ENCODE measurements at places on chromosomes 16 and 17.
A peak's percentile ranks its signal among the peaks of the same experiment; 100 is the strongest.

DNA sequence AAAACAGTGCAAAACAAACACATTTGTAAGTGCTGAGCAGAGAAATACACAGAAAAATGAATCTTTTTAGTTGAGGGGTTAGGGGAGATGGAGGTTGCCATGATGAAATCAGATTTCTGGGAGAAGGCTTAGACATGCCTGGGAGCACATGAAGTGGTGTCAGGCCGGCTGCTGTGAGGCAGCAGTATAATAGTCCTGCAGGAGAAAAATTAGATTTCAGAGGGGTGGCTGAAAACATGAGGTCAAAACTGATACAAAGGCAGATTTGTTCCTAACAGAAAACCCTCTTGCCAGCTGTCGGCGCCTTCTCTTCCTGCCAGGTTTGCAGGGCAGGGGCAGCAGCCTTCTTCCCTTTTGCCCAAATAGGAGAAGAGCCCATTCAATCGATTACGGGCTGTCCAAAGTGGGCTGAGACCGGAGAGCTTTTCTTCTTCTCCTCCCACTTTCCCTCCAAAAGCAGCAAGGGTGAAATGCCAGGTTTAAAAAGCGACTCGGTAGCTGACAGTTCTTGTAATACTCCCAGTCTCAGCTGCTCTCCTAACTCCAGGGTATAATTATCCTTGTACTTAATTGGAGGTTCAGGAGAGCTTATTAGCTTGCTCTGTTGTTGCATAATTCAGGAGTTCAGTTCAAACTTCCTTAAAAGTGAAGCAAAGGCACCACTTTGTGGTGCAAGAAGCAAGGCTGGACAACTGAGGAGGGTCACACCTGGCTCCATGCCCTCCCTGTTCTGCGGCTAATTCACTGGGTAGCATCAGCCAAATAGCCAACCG, 80.0 kb downstream of the PCTP start:
- DNase-seq: no peak

DNA sequence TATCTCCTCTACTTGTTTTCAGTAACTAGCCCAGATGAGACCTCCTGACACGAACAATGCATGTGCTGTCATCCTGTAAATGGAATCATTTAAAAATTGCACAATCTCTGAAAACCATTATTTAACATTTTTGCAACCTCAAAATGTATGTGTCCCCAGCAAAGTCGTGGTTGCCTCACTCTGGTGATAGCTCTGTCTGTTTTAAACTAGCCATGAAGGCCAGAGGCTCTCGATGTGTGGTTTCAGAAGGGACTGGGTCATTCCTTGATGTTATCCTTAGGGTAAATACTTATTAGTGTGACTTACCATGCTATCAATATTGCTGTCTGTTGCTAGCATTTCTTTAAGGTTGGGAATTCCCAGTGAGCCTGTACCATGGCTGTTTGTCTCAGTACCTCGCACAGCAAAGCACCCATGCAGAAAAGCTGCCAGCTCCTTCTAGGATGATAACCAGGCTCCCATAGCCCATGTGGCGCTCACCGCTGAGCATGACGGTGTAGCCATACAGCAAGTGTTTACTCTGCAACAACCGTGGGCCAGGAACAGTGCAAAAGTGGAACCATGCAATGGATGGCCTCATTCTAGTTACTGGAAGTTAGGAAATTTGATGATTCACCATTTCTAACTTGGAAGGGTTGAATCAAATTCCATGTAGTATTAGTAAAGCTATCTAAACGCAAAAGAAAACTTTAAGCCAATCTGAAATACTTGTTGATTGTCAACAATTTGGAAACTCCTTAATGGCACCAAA, 2.9 kb upstream of the PGS1 start:
- no peak for DNase-seq

DNA sequence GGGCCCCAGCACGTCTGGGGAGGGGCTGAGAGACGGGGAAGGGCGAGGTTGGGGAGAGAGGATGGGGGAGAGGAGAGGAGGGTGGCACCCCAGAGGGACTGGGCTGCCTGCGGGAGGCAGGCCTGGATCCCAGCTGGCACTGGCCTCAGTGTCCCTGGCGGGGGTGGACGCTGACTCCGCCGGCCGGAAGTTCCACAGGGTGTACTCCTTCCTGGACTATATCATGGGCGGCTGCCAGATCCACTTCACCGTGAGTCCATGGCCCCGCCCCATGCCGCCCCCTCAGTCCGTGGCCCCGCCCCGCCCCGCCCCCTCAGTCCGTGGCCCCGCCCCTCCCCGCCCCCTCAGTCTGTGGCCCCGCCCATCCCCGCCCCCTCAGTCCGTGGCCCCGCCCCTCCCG, 11.3 kb downstream of the CPNE7 start:
- DNase-seq: peak; percentile 54

- DNase-seq: no peak
Observed at GRCh38 chr17:73210002-73210678, 17.3 kb downstream of the COG1 start.

- DNase-seq: no peak
Observed at GRCh38 chr16:11498683-11499082, 88.0 kb downstream of the LITAF start.

DNA sequence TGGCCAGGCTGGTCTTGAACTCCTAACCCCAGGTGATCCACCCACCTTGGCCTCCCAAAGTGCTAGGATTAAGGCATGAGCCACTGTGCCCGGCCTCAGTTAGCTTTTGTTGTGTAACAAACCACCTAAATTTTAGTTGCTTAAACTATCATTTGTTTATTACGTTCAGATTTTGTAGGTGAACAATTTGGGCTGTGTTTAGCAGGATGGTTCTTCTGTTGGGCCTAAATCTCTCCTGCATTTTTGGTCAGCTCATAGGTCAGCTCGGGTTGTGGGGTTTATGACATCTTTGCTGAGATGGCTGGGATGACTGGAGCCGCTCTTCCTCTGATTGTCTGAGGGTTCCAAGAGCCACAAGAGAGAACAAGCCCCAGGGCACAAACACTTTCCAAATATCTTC, 21.1 kb upstream of the NLRP1 start:
- no peak for DNase-seq

GRCh38 chr17:14793237-14793636, 471.9 kb downstream of the PMP22 start:
- no peak for DNase-seq

- no peak for DNase-seq
Observed at GRCh38 chr17:72192800-72193192, 72.0 kb downstream of the SOX9 start.

GRCh38 chr17:66580956-66581391, 253.9 kb upstream of the CACNG5 start:
- DNase-seq: peak; percentile 51

DNA sequence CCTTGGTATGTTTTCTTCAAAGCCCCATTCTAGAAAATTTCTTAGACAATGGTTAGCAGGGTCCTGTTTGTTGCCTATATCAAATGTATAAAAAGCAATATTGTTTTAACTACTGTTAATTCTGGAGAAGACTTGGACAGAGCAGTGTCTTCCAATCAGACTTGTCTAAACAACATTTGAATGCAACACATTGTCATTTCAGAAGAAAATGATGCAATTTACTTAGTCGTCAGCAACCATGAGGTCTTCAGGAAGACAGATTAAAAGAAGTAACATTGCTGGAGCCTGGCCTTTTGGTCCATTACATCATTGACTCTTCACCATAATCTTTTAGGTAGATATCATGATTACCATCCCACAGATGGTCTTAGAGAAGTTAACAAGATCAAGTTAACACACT, 94.5 kb downstream of the ANKFN1 start:
- DNase-seq: no peak

DNA sequence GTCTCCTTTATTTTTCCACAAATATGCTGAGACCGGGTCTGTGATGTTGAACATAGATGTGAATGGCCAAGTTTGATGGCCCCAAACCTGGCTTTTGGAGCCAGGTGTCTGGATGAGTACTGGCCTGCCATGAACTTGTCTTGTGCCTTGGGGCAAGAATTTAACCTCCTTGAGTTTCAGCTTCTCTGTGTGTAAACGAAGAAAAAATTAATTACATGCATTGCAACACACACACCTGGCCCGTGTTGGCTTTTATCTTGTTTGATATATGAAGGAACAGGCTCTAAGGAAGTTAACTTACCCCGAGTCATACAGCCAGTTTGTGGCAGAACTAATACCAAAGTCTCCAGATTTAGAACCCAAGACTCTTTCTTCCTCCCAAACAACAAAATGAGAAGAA, 13.1 kb downstream of the FBXO39 start:
- DNase-seq: no peak

DNA sequence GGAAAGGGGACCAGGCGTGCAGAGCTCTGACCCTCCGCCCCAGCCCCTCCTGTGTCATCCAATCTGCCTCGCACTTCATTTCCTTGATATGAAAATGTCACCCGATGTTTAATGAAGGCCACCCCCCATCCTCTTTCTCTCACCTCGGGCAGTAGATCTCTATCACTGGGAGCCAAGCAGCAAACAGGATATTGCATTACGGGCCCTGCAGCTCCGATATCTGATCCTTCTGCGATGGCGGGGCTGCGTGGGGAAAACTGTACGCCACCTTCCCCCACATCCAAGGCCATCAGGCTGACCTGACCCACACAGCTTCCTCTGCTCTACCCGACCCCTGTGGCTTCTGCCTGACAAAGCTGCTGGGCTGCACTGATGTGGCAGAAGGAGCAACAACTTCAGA, 74.9 kb downstream of the DYNLRB2 start:
- no peak for DNase-seq

DNA sequence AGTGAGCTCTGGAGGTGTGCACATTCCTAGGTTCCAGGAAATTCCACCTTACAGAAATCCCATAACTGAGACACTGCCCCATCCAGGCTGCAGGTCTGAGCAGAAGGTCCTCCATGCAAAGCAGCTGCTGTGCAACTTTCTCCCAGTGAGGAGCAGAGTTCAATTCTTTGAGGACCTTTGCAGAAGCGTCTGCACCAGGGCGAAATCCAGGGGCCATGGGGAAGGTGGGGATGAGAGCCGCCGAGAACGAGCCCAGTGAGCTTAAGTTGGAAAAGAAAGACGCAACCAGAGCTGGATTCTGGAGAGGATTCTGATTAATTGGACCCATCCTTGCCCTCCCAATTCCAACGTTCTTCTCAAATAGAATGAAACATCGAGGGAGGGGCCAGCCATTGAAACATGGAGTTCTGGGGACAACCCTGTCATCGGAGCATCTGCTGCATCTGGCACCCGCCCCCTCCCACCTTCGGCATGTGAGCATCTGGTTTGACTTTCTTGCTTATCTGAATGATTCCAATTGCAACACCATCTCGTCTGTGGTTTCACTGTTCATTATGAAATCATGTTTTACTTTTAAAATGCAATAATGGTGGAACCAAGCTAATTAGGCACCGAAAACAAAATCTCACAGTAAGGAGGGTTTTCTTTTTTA, 190.6 kb upstream of the FOXF1 start:
- no peak for DNase-seq

DNA sequence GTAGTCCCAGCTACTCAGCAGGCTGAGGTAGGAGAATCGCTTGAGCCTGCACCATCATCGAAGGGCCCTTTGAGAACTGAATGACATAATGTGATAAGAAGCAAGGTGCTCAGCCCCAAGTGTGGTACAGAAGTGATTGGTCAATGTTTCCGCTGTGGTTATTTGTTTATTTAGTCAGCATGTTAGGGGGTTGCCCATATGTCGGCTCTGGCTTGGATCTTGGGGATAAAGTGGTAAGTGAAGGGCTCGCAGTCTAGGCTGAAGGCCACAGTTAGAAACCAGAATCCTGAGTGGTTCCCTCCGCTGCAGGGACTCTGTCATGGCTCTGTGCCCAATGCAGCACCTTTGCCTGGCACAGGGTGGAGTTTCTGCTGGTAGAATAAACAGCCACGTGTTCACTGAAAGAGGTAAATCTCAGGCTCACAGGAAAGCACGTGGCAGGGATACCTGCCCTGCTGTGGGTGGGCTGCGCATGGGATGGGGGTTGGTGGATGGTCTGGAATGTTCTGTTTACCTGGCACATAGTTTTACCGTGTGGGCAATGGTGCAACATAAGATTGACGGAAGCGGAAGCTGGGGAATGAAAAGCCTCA, 35.4 kb downstream of the SYT17 start:
- DNase-seq: no peak

- DNase-seq: no peak
Observed at GRCh38 chr17:74387365-74388218, 20.3 kb downstream of the GPR142 start.

DNA sequence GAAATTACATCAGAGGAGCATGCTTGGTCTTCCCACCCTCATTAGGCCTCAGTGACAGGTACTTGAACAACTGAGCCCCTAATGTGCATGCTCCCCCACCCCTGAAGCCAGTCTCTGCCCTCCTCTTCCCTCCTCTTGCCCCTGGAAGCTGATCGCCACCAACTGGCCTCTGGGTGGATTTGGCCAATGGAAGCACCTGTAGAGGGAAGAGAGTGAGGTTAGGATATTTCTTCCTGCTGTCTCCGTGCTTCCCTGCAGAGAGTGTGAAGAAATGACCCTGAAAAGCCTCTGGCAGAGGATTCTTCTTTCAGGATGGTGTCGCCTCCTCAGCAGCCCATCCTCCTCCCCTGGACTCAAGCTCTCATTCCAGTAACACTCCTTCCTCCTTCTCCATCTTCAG, 5.9 kb upstream of the CBLN1 start:
- no peak for DNase-seq

All from transverse colon (tissue), 4 donors.